ENCODE measurements at places on chromosomes 13 and 19.

GRCh38 chr13:111227405-111227804 is 93.0 kb upstream of the TEX29 start:
- no peak for DNase-seq

DNA sequence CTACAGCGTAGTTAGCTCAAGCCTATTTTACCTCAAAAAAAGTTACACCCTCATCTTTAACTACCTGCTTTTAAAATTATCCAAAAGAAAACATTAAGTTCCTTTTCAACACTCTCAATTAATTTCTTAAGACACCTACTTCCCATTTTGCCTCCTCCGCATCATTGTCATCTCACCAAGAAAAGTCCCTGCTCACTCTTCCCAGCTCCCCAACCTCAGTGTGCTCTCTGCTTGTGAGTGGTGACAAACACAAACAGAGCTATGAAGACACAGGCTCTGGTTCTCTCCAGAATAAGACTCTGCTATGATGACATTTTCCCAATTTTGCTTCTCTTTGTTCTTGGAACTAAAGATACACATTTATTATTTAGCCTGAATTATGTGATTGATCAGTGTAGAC is 385.1 kb upstream of the HTR2A start:
- no peak for DNase-seq

- DNase-seq = no peak
Measured at GRCh38 chr13:87676254-87677042, 5.3 kb downstream of the SLITRK5 start.

GRCh38 chr19:19207637-19208572 is 3.9 kb upstream of the NCAN start:
- DNase-seq = no peak

DNA sequence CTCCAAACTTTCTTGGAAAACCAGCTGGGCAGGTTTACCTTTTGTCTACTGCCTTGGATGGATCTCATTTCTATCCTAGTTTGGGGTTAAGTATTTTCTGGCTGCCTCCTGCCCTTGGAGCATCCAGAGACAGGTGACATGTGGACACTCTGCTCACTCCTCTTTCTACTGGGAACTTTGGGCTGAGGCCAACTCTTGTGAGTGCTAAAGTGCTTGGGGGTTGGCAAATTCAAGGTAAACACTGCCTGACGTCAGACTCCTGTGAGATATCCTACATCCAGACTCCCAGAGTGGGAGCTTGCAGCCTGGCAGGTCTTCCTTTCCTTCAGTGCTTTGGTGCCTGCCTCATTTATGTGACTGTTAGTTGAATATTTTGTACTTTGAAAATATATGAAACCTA is 388.1 kb downstream of the KCNRG start:
- DNase-seq = no peak

All from vagina (tissue), 2 donors.